Astrocyte (in vitro differentiated cells and primary cell): ENCODE measurements at places on chromosomes 7 and 10. TPM values are rescaled to one million over a fixed set of nuclear protein-coding genes. Genes with fewer than 3 reads are reported as not detected.
A peak's percentile ranks its signal among the peaks of the same experiment; 100 is the strongest.

GRCh38 chr10:78450807-78451485 is 417.3 kb downstream of the RPS24 start:
- no peak for DNase-seq

DNA sequence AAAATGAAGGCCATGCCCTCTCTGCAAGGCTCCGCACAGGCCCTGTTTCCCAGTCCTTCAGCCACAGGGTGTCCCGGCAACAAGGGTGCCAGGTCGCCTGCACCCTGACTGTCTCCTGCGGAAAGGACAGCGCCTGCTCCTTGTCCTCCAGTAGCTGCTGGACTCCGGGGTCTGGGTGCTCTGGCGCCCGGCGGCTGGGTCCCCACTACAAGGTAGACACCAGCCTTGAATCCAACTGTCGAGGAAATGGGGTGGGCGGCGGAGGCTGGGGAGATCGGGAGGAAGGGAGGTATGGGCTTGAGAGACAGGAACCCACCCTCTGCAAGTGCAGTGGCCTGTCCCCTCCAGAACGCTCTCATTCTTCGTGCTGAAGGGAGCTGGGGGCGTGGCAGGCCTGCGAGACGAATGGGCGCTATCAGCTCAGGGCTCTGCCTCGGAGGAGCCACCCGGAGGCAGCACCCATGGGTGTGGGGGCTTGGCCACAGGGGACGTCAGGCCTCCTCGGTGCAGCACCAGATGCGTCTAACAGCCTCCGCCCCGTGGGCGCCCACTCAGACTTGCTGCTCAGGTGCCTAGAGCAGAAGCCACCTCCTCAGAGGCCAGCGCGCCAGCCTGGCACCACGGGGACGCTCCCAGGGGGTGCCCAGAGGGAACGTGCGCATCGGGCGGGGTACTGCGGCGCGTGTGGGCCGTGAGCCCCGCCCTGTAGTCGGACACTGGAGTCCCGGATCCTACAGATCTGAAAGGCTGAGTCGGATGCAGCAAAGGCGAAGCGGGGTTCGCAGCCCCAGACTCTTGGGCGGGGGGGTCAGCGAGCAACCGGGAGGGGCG is 15.6 kb downstream of the ADAM8 start:
- no peak for DNase-seq

DNA sequence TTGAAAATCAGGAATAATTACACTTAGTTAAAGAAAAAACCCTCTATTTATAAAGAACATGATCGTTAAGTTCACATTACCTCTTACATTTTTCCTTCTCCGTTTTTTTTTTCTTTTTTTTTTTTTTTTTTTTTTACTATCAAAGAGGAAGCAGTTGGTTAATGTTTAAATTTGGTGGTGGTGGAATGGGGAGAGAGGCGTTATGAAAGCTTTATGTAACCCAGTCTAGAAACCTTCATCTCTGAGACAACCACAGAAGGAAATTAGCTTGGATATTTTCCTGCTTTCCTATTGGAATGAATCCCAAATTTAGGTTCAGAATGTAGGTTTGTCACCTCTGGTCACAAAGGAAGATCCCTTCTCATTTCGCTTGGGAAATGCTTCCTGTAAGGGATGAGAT is 31.5 kb upstream of the LHFPL3 start:
- no peak for DNase-seq

The CPA2 gene
- total RNA-seq, result not detected in 2 replicates

GRCh38 chr10:31932838-31933237 is 4.2 kb upstream of the ARHGAP12 start:
- DNase-seq, result no peak

- DNase-seq, result no peak
Observed at GRCh38 chr10:114242235-114242634, 3.2 kb downstream of the VWA2 start.

DNA sequence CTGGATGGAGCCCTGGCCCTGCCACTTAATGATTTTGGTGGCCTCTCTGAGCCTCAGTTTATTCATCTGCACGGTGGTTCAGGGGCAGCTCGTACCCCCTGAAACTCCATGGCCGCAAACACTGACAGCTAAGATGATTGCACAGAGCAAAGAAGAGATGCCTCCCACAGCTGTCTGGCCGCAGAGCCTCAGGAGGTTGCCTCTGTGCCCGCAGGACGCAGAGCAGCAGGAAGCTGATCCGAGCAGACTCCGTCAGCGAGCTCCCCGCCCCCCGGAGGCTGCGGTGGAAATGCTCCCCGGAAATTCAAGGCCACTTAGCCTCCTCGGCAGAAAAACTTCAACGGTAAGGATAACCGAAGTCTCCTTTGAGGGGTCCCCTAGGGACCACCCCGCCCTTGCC is 30.2 kb upstream of the C10orf53 start:
- no peak for DNase-seq

DNA sequence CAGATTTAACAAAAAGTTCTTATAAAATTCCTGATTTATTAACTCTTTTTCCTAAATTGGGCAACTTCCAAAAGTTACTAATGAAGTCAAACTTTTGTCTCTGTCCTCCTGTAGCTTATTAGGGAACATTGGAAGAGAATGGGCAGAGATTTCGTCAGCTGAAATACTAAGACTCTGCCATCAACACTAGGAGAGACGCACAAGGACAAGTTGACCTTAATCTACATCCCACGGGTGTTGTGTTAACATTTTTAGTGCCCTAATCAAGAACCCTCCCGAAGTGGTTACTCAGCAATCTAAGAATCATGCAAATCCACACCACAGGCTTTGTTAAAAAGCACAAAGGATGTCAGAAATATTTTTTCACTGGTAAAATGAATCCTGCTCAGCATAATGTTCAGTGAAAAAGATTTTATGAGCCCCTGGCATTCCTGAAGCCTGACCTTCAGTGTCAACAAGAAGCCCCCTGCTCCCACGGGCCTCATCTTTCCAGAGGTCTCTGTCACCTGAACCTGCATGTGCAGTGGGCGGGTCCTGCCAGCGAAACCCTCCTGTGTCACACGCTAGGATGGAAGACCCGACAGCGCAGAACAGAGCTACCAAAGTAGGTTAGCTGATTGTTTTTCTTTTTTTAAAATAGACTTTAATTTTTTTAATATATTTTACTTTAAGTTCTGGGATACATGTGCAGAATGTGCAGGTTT is 70.6 kb upstream of the AKR1E2 start:
- no peak for DNase-seq

- no peak for DNase-seq
Observed at GRCh38 chr7:925601-926000, 28.9 kb downstream of the ADAP1 start.

The COL13A1 gene
- total RNA-seq, result 0.65 and 0.86 TPM in 2 replicates

DNA sequence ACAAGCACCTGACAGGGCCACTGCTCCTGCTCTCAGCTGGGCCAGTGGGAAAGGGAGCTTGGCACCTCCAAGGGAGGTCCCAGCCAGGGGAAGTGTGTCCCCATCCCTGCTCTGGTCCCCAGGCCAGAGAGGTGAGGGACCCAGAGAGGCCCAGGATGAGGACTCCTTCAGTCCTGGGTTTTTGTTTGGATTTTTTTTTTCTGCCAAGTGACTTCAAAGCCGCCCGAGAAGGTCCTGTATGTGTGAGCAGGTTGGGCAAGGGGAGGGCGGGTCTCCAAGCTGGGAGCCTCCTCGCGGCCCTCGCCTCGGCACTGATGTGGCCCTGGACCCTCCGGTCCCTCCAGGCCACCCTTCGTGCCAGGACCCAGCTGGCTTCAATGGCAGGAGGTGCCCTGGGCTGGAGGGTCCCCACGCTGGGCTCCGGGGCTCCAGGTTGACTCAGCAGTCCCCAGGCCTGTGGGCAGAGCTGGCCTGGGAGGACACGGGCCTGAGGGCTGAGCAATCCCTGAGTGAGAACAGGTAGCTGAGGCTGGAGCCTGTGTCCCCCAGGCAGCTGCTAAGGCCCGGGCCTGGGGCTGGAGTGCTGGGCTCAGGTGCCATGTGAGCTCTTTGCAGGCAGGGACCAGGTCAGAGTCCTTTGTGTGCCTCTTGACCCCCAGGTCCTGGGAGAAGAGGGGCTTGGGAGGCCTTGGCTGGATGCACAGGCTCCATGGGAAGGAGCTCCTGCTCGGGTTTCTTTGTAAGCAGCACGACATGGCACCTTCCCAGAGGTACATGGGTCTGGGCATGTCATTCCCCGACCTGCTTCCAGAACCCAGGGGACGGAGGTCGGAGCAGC is 140.6 kb downstream of the FAM53B start:
- DNase-seq, result no peak

DNA sequence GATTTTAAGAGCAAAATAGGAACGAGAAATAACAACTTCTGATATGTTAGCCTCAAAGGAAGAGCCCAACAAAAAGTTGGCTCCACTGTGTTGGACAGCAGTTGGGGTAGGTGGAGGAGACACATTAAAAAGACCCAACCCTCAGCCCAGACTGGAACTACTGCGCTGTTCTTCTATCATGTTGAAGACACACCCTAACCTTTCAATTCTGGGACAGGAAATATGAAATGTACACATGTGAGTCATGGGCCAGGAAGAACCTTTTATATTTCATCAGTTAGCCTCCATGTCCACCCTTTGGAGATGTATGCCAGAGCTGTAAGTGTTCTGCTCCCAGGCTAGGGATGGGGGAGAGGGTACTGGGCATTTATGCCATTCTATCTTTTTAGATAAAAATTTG is 22.1 kb downstream of the CLDN12 start:
- DNase-seq, result no peak

DNA sequence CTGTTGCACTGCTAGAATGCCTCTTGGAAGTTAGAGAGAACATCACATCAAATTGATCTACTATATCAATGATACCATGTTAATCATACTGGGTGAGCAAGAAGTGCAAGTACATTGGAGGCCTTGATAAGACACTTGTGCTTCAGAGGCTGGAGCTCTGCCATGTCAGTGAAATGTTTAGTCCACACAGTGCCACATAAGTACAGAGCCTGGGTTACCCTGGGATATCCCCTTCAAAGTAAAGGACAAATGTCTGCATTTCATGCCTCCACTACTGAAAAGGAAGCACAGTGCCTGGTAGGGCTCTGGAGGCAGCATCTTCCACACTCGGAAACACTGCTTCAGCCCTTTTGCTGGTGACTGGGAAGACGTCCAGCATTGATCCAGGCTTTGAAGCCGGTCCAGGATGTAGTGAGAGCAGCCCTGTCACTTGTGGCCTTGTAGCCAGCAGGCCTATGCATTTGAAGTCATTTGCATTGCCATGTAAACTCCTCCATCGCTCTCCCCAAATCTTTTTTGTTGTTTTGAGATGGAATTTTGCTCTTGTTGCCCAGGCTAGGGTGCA is 15.7 kb upstream of the STN1 start:
- DNase-seq, result no peak

GRCh38 chr10:119908166-119908565 is 15.6 kb downstream of the SEC23IP start:
- no peak for DNase-seq

The FAM221A gene
- total RNA-seq, result 2.5 and 3.0 TPM in 2 replicates

- no peak for DNase-seq
Observed at GRCh38 chr7:130492523-130493274, 814 bp downstream of the MEST start.

DNA sequence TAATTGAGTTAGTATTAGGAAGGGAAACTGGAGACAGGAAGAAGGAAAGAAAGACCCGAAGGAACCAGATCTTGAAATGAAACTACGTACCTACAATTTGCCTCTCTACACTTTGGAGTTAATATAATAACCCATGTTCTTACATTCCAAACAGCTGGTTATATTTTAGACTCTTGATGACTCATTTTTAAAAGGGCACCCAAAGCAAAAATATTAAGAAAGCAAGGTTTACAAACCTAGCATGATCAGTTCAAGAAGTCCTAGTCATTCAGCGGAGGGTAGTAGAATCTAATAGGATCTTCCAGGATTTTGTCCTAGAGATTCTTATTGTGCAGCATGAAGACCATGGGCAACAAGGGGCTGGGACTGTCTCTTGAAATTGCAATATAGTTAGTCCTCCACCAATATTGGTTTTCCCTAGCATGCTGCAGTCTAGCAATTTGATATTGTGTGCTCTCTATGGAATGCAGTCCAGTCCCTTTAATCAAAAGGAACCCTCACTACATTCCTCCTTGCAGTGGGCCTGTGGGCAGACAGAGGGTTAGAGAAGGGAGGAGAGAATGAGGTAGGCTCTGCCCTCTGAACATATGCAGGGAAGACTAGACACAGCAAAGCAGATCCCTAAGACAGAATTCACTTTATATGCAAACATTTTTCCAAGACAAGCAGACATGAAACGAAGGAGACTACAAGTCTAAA is 230.3 kb downstream of the INHBA start:
- peak; percentile 33 for DNase-seq

- DNase-seq, result no peak
Observed at GRCh38 chr7:42614636-42615035, 297.2 kb downstream of the C7orf25 start.

DNA sequence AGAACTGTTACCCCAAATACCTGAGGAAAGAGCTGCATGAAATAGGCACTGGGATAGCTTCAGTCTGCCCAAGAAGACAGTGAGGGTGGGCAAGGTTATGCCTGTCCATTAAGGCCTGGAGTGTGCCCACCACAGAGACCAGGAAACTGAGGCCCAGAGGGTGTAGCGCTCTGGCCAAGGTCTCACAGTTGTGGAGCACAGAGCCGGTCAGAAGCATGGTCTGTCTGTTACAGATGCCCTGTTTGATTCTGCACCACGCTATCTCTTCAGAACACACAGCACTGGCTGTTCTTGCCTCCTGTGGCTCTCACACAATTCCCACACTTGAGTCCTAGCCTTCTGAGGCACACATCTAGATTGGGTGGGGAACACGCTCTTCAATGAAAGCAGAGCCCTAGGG is 261.4 kb downstream of the GRID1 start:
- DNase-seq, result no peak

The FFAR4 gene
- total RNA-seq, result not detected in 2 replicates

- DNase-seq, result no peak
Observed at GRCh38 chr10:98391578-98391991, 23.4 kb downstream of the PYROXD2 start.

- no peak for DNase-seq
Observed at GRCh38 chr7:129907122-129907736, 45.5 kb downstream of the UBE2H start.

The OGDHL gene
- 1.2 and 1.9 TPM in 2 replicates for total RNA-seq

The IKZF1 gene
- 0.60 and 0.86 TPM in 2 replicates for total RNA-seq

DNA sequence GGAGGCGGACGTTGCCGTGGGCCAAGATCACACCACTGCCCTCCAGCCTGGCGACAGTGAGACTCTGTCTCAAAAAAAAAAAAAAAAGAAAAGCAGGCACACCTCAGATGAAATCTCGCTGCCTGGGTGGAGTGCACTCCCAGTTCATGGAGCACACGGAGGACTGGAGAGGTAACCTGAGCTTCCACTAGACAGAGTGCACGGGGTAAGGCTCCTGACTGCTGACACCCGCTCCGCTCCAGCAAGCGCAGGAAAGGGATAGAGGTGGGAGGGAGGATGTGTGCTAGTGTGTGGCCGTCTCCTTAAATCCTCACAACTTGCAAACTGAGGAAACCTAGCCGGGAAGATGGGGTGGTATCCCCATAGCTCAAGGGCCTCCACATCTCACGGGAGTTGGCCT is 50.8 kb downstream of the FAM53B start:
- no peak for DNase-seq

GRCh38 chr10:44066527-44067255 is 318.2 kb downstream of the CXCL12 start:
- DNase-seq, result no peak
